ENCODE measurements at places on chromosomes 1 and 21.

- DNase-seq, result no peak
These were observed 126.6 kb upstream of the AJAP1 start for GRCh38 chr1:4527819-4528218.

DNA sequence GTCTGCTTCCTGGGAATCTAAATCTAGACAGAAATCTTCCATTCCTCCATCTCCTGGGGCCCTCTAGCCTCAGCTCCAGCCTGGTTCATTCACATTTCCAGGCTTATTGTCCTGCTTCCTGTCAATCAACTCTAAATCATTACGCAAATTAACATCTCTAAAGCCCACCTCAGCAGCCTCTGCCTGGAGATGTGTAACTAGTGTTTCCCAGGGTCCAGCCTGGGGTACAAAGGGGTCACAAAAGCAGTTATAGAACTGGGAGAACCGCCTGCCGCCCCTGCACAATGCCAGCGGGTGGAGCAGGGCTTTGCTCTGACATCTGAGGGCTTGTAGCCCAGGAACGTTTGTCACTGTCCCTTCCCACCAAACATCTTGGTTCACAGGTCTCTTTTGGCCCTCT is 373.5 kb downstream of the RRAGC start:
- DNase-seq, result no peak

GRCh38 chr1:237774246-237774645 is 116.5 kb downstream of the ZP4 start:
- peak; percentile 41 for DNase-seq

DNA sequence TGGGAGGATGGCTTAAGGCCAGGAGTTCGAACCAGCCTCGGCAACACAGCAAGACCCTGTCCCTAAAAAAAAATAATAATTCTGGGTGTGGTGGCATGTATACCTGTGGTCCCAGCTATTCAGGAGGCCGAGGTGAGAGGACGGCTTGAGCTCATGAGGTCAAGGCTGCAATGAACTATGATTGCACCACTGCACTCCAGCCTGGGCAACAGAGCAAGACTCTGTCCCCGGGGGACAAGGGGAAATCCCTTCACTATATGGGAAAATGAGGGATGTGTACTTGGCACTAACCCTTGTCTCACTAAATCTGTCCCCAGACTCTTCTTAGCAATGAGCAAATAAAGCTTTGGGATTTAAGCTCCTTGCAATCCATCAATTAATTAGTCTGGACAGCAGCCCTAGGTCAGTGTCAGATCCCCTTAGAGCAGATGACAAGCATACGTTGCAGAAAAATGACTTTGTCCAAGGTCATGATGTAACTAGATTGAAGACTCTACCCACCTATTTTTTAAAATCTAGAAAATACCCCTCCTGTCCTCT is 9.4 kb downstream of the KDM5B start:
- no peak for DNase-seq
